ENCODE measurements at places on chromosomes 6 and 20.
A peak's percentile ranks its signal among the peaks of the same experiment; 100 is the strongest.

GRCh38 chr6:37783856-37784584, 35.5 kb upstream of the ZFAND3 start:
- DNase-seq = peak; percentile 56

GRCh38 chr20:21339499-21339898, 36.4 kb downstream of the XRN2 start:
- DNase-seq = no peak

- peak; percentile 14 for DNase-seq
Observed at GRCh38 chr6:47344022-47344421, 34.3 kb upstream of the TNFRSF21 start.

DNA sequence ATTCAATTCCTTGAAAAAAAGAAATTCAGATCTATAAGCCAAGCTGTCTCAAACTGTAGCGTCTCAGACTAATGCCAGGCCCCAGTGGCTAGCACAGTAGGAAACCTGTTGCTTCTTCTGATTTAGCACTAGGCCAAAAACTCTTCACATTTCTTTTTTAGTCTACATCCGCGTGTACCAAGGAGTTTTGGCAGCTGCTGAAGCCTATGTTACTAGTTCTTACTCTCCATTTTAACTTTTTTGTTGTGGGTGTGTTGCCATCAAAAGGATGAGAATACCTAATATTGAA, 65.0 kb upstream of the BTN3A2 start:
- no peak for DNase-seq

DNA sequence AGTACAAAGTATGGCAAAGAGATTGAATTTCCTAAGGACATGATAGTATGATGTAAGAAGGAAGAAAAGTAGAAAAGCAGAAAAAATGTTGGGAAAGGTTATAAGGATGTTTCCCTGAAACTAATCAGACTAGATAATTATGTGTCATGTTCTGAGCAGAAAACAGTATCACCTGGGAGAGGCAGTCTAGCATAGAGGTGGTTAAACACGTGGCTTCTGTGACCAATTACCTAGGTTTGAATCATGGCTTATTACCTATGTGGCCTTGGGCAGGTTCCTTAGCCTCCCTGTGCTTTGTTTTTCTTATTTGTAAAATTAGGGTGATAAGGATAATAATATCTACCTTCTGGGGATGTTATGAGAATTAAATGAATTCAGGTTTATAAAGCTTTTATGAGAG, 38.0 kb downstream of the SCGN start:
- no peak for DNase-seq

GRCh38 chr20:6298049-6298448, 175.2 kb upstream of the FERMT1 start:
- DNase-seq = no peak

- DNase-seq = no peak
Observed at GRCh38 chr20:56187534-56188165, 60.9 kb upstream of the MC3R start.

DNA sequence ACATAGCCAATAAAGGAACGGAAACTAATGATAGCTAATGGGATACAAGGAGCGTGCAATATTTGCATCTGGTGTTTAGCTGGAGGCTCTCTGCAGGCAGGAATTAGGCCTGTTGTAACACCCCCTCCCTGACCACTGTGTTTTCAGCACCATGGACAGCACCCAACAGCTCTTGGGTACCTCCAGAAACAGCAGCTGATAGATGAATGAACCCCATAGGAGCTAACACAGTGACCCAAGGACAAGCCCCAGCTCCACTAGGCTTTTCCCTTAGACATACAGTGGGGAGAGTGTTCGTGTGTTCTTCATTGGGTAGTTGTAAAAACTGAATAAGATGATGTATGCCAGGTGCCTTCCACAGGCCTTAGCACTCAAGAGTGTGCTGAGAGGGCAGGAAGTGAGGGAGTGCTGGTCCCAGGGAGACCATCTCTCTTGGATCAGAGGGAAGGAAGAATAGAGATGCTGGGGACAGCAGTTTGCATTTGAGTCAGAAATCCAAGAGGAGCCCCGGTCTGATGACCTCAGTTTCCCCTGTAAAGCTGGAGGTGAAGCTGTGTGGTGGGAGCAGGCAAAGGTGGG, 161.3 kb downstream of the PHACTR3 start:
- no peak for DNase-seq

DNA sequence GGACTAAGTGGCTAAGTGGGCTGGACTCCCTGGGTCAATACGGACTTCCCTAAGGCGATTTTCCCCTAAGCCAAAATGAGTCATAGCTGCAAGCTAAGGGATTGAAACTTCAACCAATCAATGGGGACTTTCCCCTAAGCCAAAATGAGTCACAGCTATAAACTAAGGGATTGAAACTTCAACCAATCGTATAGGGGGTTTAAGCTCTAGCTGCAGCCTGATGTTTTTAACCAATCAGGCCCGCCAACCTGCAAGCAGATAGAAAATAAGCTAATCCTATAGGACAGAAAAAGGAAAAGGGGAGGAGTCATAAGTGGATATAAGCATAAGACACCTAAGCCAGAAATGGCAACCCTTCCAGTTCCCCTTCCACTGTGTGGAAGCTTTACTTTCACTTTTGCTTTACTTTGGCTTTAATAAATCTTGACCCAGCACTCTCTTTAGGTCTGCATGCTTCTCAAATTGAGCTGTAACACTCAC, 655.0 kb upstream of the HS3ST5 start:
- no peak for DNase-seq

- DNase-seq = no peak
Observed at GRCh38 chr20:58908221-58908620, 55.7 kb downstream of the GNAS start.

DNA sequence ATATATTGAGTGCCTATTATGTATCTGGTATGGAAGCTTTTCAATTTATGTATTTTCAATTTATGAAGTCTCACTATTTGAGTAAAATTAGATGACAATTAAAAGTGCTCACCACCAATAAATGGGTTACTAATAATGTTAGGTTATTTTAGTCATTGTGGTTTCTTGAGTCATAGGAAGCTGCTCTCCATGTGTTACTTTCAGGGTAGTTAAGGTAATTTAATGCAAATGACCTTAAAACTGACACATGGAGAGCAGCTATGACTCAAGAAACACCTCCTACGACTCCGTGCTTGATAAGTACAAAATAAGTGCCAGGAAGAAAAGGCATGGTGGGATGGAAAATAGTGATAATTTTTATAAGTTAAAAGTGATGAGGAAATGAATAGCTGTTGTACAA, 16.5 kb upstream of the TINAG start:
- no peak for DNase-seq

DNA sequence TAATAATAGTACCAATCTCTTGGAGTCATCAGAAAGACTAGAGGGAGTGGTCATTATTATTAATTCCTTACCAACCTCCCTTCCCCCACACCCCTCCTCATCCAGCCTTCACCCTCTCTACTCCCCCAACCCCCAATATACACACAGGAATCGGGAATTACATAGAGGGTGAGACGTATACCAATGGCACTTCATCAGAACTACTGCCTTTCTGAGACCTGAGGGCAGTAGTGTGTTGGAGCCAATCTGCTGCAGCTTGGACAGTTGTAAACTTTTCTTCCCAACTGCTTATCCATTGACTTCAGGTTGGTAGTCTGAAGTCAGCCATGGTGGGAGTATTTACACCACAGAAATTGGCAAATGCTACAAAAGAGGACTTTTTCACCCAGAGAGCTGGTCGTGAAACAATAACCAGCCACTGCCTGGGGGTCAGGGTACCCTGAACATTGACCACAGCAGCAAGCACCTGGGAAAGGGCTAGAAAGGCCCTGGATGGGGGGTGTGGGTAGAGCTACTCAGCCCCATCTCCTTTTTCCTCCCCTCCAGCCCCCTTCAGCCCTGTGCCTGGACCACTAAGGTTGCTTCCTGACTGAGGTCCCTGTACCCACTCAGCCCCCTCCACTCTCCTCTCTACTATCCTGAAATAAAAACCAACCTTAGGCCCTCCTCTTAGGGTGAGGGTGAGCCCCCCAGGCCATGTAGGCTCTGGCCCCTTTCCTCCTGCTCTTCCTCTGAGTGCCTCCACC, 161.5 kb downstream of the MRPL14 start:
- DNase-seq = no peak

DNA sequence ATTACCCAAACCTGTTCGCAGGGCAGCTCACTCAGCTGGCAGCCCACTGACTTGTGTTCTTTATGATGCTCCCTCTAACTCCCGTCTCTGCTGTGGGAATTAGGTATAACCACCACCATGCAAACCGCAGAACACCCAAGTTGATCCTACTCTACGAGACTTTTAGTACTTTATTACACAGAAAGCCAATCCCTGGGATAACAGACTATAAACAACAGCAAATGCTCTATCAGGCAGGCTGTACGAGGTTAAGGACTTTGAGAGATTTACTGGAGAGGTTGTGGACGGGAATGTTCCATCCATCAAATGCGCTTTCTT, 241.1 kb downstream of the FOXC1 start:
- DNase-seq = no peak

GRCh38 chr6:154230393-154230792, 126.2 kb downstream of the IPCEF1 start:
- no peak for DNase-seq

GRCh38 chr6:70520575-70520974, 46.2 kb upstream of the SDHAF4 start:
- DNase-seq = no peak

DNA sequence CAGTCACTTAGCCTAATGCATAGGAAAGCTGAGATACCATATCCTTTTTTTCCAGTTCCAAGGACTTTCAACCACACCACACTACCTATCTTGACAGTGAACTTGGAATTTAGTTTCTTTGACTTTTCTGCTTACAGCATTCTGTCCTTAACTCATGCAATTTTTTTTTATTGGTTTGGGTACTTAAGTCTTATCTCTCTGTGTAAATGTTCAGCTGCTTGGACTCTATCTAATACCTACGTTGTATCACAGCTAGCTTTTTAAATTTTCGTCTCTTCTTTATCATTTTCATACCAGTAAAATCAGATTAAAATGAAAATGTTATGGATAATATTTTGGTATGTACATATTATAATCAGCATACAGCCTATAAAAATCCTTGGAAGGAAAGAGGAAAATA, 106.9 kb upstream of the ADGRF1 start:
- DNase-seq = no peak

- no peak for DNase-seq
Observed at GRCh38 chr6:31568537-31568961, 3.5 kb upstream of the LTA start.

DNA sequence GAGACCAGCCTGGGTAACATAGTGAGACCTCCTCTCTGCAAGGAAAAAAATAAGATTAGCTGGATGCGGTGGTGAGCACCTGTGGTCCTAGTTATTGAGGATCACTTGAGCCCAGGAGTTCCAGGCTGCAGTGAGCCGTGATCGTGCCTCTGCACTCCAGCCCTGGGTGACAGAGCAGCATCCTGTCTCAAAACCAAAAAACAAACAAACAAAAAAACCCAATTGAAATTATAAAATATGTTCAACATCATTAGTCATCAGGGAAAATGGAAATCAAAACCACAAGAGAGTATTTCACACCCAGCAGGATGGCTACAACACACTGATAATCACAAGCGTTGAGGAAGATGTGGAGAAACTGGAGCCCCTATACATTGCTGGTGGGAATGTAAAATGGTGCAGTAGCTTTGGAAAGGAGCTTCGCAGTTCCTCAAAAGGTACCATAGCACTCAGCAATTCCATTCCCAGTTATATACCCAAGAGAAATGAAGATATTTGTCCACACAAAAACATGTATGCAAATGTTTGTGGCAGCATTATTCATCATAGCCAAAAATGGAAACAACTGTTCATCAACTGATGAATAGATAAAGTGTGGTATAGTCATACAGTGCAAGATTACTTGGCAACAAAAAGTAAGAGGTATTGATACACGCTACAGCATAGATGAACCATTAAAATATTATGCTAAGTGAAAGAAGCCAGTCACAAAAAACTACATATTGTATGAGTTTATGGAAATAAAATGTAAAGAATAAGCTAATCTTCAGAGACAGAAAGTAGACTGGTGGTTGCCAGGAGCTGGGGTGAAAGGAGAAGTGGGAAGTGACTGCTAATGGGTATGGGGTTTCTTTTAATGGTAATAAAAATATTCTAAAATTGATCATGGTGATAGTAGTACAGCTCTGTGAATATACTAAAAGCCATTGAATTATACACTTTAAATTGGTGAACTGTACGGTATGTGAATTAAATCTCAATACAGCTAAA, 38.7 kb upstream of the RIPOR2 start:
- DNase-seq = no peak

DNA sequence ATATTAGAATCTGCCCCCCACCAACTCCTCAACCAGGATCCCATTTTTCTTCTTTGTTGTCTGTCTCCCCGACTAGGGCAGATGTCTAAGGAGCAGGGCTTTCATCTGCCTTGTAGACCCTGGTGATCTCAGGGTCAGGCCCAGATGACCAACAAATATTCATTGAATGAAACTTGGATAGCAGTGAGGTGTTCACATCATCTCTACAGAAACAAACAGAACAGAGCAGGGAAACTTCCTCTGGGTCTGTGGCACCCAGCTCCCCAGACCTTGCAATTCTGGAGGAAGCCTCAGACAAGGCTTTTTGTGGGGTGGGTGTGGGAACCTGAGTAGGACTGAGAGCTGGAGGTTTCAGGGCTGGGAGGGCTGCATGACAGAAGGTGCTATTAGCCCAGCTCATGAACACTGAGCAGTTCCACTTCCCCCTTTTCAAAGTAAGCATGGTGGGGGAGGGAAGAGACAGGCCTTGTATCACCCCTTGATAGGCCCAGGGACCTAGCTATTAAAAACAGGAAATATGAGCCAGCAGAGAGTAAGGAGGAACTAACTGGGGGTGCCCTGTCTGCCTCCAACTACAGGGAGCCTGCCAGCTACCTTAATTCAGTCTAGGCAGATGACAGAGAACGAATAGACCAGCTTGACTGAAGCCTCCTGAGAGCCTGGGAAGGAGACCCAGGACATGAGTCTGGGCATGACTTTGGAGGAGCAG, 37.3 kb upstream of the TOP1 start:
- DNase-seq = no peak

DNA sequence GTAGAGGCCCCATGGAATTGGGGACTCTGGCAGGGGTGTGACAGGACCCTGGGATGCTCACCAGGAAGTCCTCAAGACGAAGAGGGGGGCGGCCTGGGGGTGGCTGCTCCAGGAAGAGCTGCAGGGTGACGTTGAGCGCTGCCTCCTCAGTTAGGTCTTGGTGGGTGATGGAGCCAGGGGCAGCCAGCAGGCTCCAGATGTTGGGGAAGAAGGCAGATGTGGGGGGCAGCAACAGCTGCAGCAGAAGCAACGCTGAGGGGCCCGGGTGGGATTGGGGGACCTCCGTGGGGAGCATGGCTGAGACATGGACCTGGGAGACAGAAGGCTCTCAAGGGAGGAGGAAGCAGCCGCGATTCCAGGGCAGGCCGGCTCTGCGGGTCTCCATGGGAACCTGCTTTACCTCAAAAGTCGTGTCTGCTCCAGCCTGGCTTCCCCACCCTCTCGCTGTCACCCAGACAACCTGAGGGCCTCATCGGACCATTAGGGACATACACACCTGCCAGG, 591 bp downstream of the VWA7 start:
- DNase-seq = no peak

GRCh38 chr20:4089756-4090487, 74.6 kb upstream of the RNF24 start:
- DNase-seq = no peak

- DNase-seq = no peak
Observed at GRCh38 chr6:125101631-125102030, 51.9 kb upstream of the TPD52L1 start.

- DNase-seq = no peak
Observed at GRCh38 chr20:53800883-53801604, 207.4 kb upstream of the ZNF217 start.
